ENCODE measurements at places on chromosomes 7 and 10.
A peak's percentile ranks its signal among the peaks of the same experiment; 100 is the strongest.

DNA sequence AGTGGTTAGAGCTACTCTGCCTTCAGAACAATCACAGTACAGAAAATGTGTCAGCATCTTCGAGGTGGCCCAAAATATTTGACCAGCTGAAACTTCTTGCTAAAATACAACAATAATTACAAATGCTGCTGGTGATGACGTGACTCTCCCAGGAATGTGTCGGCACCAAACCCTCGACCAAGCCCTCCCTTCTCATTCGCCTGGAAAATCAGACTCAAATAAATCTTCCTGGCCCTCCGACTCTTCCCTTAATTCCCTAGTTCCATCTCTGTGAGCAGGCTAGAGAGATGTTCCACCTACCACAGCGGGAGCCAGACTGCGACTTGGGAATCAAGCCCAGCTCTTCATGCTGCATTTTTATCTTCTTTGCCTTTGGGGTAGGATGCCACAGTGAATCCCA is 4.1 kb downstream of the PRSS2 start:
- DNase-seq: no peak

DNA sequence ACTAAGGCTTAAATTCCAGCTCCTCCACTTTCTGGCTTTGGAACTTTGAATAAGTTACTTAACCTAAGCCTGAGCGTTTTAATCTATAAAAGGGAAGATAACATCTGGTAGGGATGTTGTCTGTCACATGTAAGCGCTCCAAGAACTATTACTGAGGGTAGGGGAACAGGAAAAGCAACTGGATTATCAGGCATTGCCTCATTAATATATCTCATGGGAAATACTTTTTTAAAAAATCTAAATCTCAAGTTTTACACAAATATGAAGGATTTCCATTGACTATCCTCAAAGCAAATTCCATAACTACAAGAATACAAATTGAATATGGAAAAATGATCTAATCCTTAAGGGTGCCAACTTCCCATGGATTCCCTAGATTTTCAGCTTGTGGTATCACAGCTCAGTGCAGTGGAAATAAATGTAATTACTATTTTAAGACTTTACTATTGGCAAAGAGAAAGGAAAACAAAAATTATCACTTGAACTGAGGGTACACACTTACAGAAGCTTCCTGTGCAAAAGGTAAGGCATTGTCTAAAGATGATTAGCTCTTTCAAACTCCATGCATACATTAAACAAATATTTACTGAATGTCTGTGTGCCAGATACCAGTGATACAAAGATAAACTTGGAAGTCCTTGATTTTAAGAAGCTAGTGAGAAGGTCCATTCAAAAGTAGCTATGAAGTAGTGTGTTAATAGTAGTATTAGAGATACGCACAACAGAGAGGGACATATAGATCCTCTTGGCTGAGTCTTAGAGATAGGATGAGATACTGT is 38.4 kb downstream of the NT5C2 start:
- no peak for DNase-seq

DNA sequence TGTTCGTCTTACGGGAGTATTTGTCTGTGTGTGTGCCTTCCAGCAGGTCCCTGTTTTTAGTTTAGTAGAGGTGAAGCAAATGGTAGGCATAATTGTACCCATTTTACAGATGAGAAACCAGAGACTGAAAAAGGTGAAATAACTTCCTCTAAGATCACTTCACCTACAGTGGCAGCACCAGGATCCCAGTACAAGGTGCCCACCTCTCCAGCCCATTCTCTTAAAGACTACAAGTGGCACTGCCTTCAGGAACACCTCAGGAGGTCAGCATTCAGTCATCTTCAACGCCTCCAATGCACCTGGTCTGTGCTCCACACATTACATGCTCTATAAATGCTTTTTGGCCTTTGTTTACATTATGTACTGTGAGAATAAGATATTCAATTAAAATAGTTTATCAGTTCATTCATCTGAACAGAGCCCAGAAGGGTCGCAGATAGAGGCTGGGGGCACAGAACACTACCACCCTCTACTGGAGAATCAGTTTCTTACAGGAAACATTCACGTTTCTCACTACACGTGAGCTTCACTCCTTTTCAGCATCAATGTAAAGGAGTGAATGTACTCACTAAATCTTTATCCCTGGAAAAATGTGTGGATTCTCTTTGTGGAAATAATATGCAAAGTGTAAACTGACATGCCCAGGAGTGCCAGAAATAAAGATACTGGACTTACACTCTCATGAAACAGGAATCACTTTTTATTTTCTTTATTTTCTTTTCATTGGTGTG is 45.5 kb upstream of the ABLIM1 start:
- peak; percentile 61 for DNase-seq

DNA sequence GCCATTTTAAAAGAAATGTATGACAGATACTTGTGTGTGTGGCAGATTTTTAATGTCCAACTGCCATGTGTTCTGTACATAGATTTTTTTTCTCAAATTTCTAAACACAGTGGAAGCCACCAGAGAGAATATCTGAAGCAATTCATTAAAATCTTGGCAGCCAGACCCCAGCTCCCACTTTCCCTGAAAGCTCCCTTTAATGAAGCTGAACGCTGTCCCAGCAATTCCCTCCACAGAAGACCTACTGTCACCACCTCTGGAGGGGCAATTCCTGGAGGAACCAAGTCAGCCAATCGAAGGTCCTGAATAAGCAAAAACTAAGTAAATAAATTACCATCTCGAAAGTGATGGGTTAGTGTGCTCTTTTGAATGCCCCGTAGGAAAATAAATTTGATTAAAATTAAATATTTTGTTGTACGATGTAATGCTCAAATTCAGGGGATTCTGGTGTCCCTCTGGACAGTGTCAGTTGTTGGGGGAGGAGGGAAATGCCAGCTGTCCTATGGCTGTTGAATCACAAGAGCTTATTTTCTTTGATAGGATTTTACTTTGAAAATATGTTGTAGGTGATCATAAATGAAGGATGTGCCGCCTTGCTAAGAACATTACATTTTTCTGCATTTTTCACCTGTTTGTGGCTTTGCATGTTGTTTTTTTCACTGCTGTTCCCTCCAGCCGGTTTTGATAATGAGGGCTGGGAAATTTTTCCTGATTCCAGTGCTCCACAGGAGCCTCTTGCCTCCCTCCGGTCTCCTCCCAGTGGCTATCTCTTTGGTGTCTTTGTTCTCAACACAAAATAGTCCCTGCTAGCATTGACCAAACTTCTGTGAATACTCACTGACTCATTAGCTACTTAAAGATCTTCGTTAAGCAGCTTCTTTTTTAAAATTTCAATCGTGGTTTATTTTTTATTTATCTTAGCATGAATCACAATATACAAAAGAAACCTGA is 9.2 kb upstream of the GSAP start:
- DNase-seq: peak; percentile 57

GRCh38 chr7:94687810-94688209 is 31.9 kb upstream of the SGCE start:
- no peak for DNase-seq

GRCh38 chr7:17677408-17677807 is 262.9 kb downstream of the SNX13 start:
- no peak for DNase-seq

All from iPS-NIHi11 (cell line).